CD14-positive monocyte (primary cell): ENCODE measurements at places on chromosomes 2 and 18. TPM values are rescaled to one million over a fixed set of nuclear protein-coding genes. Genes with fewer than 3 reads are reported as not detected.

NRBP1 gene
- 95.6 TPM for polyA plus RNA-seq

KIF5C gene
- polyA plus RNA-seq, result 0.04 TPM in 1 of 2 replicates, not detected in the other

- no peaks in the 10 kb centered on the region for H3K36me3 ChIP-seq
- no peak overlapping the region for H3K27ac ChIP-seq
- H3K4me1 ChIP-seq, result no peaks in the 10 kb centered on the region
- no peaks in the 10 kb centered on the region for H3K27me3 ChIP-seq
These were observed 135.9 kb upstream of the ARL4C start for GRCh38 chr2:234632527-234633391.

FAHD2A gene
- 9.7 TPM for polyA plus RNA-seq

DSC2 gene
- 11.3 TPM for polyA plus RNA-seq

GRCh38 chr2:60167089-60167488, 386.4 kb downstream of the BCL11A start:
- no peaks in the 10 kb centered on the region for H3K27me3 ChIP-seq
- H3K4me3 ChIP-seq, result no peak overlapping the region
- H3K4me1 ChIP-seq, result no peaks in the 10 kb centered on the region
- H3K27ac ChIP-seq, result no peak overlapping the region

GRCh38 chr2:55049821-55050099, 491 bp downstream of the RTN4 start:
- H3K4me3 ChIP-seq, result peak overlapping the region; percentile 100
- no peak for DNase-seq
- H3K27ac ChIP-seq, result peak overlapping the region; percentile 98
- no peaks in the 10 kb centered on the region for H3K27me3 ChIP-seq

IL36RN gene
- not detected for polyA plus RNA-seq

GRCh38 chr18:78642296-78642951, 337.2 kb upstream of the SALL3 start:
- DNase-seq, result no peak
- H3K4me1 ChIP-seq, result peaks cover 43% of the 10 kb centered on the region
- no peaks in the 10 kb centered on the region for H3K36me3 ChIP-seq
- peak overlapping the region; percentile 65 for H3K27ac ChIP-seq
- H3K27me3 ChIP-seq, result peaks cover 17% of the 10 kb centered on the region

MALL gene
- polyA plus RNA-seq, result 0.12 TPM

DNA sequence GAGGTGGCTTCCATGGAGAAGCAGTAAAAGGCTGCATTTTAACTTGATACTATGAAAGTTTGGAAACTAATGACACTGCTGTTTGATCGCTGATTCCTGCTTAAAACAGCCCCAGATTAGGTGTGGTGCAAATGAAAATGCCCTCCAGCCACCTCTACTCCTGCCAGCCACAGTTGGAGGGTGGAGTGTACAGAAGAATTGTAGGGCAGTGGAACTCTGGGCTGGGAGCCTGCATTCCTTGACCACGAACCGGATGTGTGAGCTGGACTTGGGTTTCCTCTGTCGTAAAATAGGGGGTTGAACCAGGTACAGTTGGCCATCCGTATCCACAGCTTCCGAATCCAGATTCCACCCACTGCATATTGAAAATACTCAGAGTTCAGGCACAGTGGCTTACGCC, 84.6 kb upstream of the RFX8 start:
- H3K4me1 ChIP-seq, result peaks cover 14% of the 10 kb centered on the region
- DNase-seq, result no peak
- H3K4me3 ChIP-seq, result no peak overlapping the region
- H3K27ac ChIP-seq, result no peak overlapping the region
- no peaks in the 10 kb centered on the region for H3K36me3 ChIP-seq
- H3K27me3 ChIP-seq, result no peaks in the 10 kb centered on the region

- H3K36me3 ChIP-seq, result no peaks in the 10 kb centered on the region
- H3K27me3 ChIP-seq, result peaks cover 41% of the 10 kb centered on the region
- no peak for DNase-seq
- no peak overlapping the region for H3K27ac ChIP-seq
- H3K4me1 ChIP-seq, result peaks cover 3% of the 10 kb centered on the region
- H3K4me3 ChIP-seq, result no peak overlapping the region
These were observed 23.3 kb upstream of the MC5R start for GRCh38 chr18:13800505-13801259.

DNA sequence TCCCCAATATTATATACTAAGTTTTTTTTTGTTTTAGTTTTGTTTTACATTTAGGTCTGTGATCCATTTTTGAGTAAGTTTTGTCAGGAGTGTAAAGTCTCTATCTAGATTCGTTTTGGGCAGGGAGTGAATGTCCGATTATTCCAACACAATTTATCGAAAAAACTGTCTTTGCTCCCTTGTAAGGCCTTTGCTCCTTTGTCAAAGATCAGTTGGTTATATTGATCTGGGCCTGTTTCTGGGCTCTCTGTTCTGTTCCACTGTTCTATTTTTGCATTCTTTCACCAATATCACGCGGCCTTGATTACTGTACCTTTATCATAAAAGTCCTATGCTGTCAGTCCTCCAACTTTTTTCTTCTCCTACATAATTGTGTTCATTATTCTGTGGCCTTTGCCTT, 276.5 kb upstream of the ZC3H15 start:
- no peaks in the 10 kb centered on the region for H3K36me3 ChIP-seq
- no peak overlapping the region for H3K4me3 ChIP-seq
- H3K4me1 ChIP-seq, result no peaks in the 10 kb centered on the region
- no peaks in the 10 kb centered on the region for H3K27me3 ChIP-seq
- no peak for DNase-seq

DNA sequence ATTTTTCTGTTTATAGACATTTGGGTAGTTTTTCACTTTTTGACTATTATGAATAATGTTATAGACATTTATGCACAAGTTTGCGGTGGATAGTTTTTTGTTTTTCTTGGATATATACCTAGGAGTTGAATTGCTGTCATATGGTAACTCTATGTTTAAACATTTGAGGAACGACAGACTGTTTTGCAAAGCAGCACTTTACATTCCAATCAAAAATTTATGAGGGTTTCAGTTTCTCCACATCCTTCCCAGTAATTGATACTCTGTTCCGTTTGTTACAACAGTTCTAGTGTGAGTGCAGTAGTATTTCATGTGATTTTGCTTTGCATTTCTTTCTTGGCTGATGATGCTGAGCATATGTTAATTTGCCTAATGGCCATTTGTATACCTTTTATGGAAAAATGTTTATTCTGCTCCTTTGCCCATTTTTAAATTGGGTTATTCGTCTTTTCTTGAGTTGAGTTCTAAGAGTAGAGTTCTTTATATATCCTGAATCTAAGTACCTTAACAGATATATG, 617.3 kb upstream of the LRATD1 start:
- H3K27me3 ChIP-seq, result no peaks in the 10 kb centered on the region
- DNase-seq, result no peak
- H3K4me3 ChIP-seq, result no peak overlapping the region
- H3K4me1 ChIP-seq, result no peaks in the 10 kb centered on the region
- no peak overlapping the region for H3K27ac ChIP-seq

DNA sequence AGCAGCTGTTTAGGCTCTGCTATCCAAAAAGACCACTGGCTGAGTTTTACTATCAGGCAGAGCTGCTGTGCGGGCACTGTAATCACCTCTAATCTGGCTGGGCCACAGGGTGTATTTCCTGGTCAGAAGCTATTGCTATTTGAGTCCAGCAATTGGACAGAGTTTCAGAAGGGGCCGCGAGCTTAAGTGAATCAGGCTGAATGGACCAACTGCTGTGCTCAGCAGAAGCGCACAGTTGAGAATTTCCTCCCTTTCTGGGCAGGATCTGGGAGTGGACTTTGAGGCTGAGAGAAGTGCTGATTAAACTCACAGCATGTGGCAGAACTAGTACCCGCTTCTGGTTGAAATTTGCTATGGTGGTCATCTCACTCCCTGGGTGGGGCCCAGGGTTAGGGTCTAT, 251.8 kb downstream of the INSIG2 start:
- H3K36me3 ChIP-seq, result no peaks in the 10 kb centered on the region
- DNase-seq, result no peak
- no peaks in the 10 kb centered on the region for H3K27me3 ChIP-seq
- no peak overlapping the region for H3K27ac ChIP-seq

GRCh38 chr2:44929735-44930273, 11.7 kb upstream of the SIX3 start:
- no peak overlapping the region for H3K4me3 ChIP-seq
- H3K4me1 ChIP-seq, result no peaks in the 10 kb centered on the region
- H3K36me3 ChIP-seq, result no peaks in the 10 kb centered on the region
- DNase-seq, result no peak
- H3K27me3 ChIP-seq, result peaks cover 95% of the 10 kb centered on the region

PARD6G gene
- not detected for polyA plus RNA-seq

DNA sequence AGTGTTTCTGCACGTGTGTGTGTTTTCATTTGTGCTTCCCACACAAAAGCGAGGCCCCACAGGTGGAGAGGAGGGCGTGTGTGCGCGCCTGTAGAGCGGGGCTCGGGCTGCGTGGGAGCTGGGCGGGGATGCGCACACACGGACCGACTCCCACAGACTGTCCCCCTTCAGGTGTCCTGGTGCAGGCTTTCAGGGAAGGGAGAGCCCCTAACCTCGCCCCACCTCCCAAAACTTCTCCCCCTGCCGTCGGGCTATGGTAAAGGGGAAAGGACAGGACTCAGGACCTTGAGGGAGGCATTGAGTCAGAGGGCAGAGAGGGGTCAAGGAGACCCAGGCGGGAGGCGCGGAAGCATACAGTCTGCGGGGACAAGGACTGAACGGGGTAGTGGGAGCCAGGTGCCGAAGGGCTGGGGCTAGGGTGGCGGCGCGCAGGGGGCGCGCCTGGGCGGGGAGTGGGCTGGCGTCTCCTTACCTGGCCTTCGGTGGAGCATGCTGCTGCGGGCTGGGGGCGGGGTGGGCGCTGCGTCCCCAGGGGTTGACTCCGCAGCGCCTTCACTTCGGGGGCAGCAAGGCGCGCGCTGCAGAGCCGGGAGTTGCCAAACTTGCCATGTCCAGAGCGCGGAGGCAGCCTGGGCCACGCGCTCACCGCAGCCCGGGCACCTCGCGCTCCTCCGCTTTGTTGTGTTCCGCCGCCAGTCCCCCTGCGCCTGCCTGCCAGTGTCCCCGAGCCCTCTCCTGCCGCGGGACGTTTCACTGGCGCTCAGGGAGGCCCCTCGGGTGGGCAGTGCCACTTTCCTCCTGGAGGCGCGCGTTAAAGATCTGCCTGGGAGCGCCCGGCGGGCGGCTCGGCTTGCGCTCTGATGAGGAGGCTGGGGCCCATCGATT, 302.0 kb downstream of the NCKAP5 start:
- H3K27me3 ChIP-seq, result no peaks in the 10 kb centered on the region
- H3K36me3 ChIP-seq, result no peaks in the 10 kb centered on the region
- no peak overlapping the region for H3K4me3 ChIP-seq

GRCh38 chr2:177989029-177989885, 83.3 kb downstream of the PDE11A start:
- no peak for DNase-seq
- H3K4me3 ChIP-seq, result no peak overlapping the region
- no peak overlapping the region for H3K27ac ChIP-seq
- H3K4me1 ChIP-seq, result no peaks in the 10 kb centered on the region
- no peaks in the 10 kb centered on the region for H3K27me3 ChIP-seq
- no peaks in the 10 kb centered on the region for H3K36me3 ChIP-seq

DNA sequence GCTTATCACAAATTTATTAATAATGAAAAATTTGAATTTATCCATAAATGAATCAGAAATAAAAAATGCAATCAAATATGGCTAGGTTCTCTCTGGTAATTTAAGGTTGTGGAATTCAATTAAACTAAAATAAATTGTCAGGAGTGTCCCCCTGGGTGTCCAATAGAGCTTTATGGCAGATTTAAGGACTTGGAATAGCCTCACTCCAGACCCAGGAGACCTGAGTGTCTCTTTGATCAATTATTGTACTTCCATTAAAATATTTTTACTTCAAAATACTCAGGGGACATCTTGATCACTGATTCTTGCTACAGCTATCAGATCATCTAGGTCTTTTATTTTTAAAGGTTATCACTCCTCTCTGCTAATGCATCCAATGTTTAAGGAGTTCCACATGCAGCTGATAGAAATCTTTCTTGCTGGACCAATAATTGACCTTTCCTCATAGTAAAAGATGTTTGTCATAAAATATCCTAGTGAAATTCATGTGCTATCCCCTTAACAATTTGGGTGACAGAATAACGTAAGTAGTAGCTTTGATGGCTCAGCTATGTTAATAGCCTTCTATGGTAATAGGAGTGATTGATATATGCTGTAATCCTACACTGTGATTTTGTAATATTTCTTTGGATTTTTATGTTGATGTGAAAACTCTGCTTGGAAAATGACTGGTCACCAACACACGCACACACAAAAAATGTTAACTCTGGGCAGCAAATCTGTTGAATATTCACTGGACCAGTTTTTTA, 395.3 kb downstream of the NYAP2 start:
- no peak overlapping the region for H3K4me3 ChIP-seq
- no peak overlapping the region for H3K27ac ChIP-seq
- no peak for DNase-seq

TTC21B gene
- 3.8 TPM for polyA plus RNA-seq

- H3K4me1 ChIP-seq, result no peaks in the 10 kb centered on the region
- H3K27me3 ChIP-seq, result no peaks in the 10 kb centered on the region
- H3K36me3 ChIP-seq, result no peaks in the 10 kb centered on the region
- no peak for DNase-seq
- H3K4me3 ChIP-seq, result no peak overlapping the region
These were observed 537.1 kb upstream of the MEX3C start for GRCh38 chr18:51734576-51734975.

EVX2 gene
- not detected for polyA plus RNA-seq

DNA sequence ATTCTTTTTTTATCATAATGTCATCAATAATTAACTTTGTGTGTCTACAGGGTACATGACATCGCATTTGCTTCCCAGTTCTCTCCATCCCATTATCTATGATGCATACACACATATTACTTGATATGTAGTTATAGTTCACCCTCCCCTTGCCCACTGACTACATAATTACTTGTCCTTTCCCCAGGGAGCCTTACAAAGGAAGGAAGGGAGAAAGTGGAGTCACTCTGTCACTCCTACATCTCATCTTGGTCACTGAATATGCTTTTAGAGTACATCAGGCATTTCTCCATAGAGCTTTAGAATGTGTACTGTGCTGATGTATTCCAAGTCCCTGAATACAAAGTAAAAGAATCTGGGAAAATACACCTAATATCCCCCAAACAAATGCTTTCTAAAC, 6.0 kb upstream of the DTNA start:
- no peaks in the 10 kb centered on the region for H3K36me3 ChIP-seq
- no peaks in the 10 kb centered on the region for H3K27me3 ChIP-seq
- DNase-seq, result no peak
- no peak overlapping the region for H3K27ac ChIP-seq
- H3K4me1 ChIP-seq, result peaks cover 8% of the 10 kb centered on the region

SIX3 gene
- not detected in 2 replicates for polyA plus RNA-seq

IL1F10 gene
- not detected in 2 replicates for polyA plus RNA-seq
